GM12891 (cell line): ENCODE measurements at places on chromosomes 2 and 18.

- DNase-seq, result no peak
These were observed 114.8 kb downstream of the GAREM1 start for GRCh38 chr18:32355896-32356295.

DNA sequence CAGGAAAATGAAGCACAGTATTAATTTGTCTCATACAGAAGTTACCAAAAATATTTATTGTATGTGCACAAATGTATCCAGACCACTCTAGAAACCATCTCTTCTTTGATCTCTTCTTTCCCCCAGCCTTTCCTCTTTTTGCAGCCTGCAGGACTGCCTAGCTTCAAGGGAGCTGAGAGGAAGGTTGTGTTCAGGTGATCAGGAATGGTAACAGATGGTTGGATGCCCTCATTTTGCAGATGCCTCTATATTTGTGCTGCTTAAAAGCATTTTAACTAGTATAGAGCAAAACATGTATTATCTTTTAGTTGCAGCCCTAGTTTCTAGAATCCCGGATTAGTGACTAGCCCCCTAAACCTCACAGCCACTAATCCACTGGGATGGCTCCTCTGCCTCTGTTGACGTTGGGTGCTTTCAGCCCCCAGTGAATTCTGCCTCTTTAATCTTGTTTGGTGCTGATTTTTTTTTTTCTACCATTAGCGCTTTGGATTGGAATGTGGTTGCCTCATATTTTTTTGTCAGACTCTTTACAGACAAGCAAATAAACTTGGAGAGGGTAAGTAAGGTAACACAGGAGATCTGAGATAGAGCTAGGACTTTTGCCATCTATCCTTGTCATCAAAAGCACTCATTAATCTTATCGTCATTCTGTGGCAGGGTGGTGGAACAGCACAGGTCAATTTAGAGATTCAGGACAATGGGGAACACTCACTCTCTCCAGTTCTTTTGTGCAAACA, 103.8 kb upstream of the NDUFV2 start:
- DNase-seq, result no peak

- DNase-seq, result no peak
These were observed 74.6 kb downstream of the ASXL3 start for GRCh38 chr18:33652635-33653034.

DNA sequence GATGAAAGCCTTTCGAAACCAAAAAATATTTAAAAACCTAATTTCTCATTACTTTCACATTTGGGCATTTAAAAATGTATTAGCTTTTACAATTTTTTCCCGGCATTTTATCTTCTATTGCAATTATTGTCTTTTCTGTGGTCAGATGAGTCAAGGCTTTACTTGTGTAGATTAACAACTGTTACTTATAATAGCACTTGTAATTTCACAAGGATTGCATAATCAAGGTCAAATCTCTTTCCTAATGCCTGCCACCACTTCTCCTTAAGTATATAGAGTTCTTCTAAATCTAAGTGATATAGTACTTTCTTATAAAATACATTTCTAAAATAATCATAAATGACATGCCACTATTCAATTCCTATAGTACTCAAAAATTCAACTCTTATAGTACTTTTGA, 67.2 kb downstream of the SLC8A1 start:
- no peak for DNase-seq

- DNase-seq, result no peak
These were observed 279.1 kb downstream of the ZEB2 start for GRCh38 chr2:144240656-144241339.
